ENCODE measurements at places on chromosomes 7 and 10.

- DNase-seq, result no peak
Observed at GRCh38 chr7:138848056-138848980, 50.3 kb upstream of the ATP6V0A4 start.

- peak; percentile 82 for DNase-seq
Observed at GRCh38 chr7:149071641-149072437, 18.7 kb downstream of the ZNF786 start.

DNA sequence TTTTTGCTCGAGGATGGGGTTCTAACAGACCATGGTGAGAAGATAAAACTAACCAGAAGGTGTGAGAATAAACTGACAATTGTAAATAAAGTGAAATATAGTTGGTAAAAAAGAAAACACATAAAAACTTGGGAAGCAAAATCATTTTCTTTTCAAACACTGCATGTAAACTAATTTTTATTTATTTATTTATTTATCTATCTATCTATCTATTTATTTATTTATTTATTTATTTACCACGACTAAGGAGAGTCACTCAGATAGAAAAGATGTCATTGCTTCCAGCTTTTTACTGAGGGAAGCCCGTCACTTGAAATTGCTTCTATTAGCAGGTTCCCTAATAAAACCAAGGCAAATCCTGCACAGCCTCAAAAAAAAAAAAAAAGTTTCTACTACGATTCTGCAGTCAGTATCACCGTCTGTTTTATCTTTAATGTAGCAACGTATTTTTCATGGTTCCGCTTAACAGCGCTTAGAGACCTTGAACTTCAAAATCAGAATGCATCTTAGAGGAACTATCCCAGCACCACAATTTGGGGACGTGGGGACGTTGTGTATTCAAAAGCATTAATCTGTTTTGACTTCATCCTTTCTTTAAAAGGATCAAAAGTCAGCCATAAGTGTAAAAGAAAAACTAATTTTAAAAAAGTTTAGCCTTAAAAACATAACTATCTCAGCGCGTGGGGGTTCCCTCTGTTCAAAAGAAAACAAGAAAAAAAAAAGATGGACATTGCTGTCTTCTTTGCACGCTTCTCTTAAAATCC lies 33.3 kb upstream of the EBLN1 start:
- no peak for DNase-seq

GRCh38 chr7:137850571-137850970 lies 3.8 kb upstream of the DGKI start:
- DNase-seq, result no peak

GRCh38 chr10:21402606-21403083 lies 122.8 kb downstream of the SKIDA1 start:
- peak; percentile 13 for DNase-seq

- DNase-seq, result no peak
Observed at GRCh38 chr10:45432700-45433472, 58.9 kb downstream of the ALOX5 start.
